ENCODE measurements at places on chromosomes 5 and 9.

DNA sequence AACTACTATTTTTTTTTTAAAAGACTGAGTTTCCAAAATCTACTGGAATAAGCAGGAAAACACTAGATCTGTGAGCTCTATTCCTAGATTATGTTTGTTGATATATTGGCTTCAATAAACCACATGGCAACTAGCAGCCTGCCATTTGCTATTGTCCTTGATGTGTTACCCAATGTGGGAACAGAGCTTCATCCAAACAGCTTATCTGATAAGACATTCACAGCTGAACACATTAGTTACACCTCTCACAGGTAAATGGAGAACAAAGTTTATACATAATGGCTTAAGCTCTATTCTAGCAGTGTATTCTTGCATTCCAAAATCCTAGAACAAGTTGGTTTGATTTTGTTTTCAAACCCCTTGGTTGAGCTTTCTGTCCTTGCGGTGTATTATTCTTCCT is 642.1 kb downstream of the TLE1 start:
- DNase-seq: no peak

DNA sequence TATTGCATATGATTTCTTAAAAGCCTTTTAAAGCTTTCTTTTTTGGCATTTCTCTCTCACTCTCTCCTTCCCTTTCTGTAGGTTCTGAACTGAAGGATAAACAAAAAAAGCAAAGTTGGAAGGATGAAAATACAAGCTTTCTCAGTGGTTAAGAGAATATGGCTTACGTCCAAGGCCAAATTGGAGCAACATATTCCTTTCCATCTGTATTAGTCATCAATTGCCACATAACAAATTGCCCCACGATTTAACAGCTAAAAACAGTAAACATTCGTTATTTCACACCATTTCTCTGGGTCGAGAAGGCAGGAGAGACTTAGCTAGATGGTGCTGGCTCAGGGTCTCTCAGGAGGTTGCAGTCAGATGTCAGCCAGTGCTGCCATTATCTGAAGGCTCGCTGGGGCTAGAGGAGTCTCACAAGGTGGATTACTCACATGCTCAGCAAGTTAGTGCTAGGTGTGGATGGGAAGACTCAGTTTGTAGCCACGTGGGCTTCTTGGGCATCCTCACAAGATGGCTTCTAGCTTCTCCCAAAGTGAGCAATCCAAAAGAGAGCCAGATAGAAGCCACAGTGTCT is 2.0 kb upstream of the ROR2 start:
- DNase-seq: no peak

DNA sequence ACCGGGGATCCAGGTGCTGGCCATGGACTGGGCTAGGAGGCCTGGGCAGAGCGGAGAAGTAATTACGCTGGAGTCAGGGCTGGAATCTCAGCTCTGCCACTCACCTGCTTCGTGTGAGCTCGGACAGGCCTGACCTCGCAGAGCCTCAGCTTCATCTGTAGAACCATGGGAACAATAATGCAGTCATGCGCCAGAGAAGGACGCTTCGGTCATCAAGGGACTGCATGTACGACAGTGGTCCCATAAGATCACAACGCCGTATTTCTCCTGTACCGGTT is 145.1 kb downstream of the GAPVD1 start:
- DNase-seq: no peak

GRCh38 chr5:37777432-37778130 is 62.3 kb downstream of the GDNF start:
- no peak for DNase-seq

DNA sequence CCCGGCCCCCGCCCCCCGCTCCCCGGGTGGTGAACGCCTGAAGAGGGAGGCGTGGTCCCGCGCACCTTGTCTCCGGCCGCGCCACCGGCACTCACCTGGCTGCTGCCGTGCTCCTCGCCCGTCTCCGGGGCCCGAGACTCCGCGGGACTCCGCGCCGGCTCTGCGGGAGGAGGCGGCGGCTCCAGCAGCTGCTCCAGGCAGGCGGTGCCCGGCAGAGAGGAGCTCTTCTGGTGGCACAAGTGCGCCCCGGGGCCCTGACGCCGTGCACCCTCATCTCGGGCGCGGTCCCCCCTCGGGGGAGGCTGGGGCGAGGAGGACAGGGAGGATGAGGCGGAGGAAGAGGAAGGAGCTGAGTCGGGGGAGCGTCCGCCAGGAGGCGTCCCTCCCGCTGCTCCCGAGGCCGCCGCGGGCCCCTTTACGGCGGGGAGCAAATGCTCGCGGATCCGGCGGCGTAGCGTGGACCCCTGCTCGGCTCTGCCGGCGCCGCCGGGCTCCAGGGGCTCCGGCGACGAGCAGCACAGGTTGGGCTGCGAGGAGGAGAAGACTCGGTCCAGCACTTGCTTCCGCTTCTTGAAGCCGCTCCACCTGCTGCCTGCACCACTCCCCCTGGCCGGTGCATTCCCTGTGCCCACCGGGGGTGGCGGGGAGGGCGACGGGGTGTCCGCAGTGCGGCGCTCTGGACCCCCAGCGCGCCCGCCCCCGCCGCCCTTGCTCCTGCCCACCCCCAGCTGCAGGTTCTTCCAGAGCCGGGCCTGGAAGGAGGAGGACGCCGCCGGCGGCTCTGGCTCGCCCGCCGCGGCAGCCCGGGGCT is 928 bp downstream of the MCTP1 start:
- DNase-seq: peak; percentile 64

- DNase-seq: no peak
Measured at GRCh38 chr9:116282597-116282996, 129.0 kb downstream of the PAPPA start.

- DNase-seq: no peak
Measured at GRCh38 chr9:70297141-70297540, 38.4 kb downstream of the SMC5 start.

DNA sequence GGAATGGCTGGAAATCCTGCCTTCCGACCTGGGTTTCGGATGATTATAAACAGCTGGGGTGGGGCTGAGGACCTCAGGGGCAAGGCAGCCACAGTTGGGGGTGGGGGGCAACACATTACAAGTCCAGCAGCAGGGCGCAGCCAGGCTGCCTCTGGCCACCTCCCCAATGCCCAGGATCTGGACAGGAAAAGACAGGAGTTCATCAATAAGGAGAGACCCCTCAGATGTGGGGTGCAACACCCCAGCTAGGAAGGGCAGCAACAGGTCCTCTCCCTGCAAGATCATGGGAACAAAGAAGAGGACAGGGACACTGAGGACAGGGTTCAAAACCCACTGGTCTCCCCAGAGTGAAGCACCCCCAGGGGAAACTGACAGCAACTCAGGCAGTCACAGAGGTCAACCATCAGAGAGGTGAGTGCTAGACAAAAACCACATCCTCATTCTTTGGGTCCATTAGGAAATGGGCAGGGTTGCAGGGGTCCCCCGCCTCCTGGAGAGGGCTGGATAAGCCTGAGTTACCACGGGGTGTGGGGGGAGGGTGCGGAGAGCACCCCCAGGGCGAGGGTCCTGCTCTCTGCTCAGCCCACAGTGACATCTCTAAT is 33.5 kb downstream of the SEMA4D start:
- no peak for DNase-seq

DNA sequence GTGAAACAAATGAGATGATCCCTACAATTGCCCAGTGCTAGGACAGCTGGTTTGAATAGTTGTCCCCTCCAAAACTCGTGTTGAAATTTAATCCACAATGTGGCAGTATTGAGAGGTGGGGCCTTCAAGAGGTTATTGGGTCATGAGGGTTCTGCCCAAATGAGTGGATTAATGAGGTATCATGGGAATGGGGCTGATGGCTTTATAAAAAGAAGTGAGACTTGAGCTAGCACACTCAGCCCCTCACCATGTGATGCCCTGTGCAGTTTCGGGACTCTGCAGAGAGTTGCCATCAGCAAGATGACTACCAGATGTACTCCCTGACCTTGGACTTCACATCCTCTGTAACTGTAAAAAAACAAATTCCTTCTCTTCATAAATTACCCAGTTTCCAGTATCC is 33.1 kb downstream of the RANBP6 start:
- no peak for DNase-seq

- DNase-seq: no peak
Measured at GRCh38 chr5:13956471-13956870, 12.0 kb upstream of the DNAH5 start.

DNA sequence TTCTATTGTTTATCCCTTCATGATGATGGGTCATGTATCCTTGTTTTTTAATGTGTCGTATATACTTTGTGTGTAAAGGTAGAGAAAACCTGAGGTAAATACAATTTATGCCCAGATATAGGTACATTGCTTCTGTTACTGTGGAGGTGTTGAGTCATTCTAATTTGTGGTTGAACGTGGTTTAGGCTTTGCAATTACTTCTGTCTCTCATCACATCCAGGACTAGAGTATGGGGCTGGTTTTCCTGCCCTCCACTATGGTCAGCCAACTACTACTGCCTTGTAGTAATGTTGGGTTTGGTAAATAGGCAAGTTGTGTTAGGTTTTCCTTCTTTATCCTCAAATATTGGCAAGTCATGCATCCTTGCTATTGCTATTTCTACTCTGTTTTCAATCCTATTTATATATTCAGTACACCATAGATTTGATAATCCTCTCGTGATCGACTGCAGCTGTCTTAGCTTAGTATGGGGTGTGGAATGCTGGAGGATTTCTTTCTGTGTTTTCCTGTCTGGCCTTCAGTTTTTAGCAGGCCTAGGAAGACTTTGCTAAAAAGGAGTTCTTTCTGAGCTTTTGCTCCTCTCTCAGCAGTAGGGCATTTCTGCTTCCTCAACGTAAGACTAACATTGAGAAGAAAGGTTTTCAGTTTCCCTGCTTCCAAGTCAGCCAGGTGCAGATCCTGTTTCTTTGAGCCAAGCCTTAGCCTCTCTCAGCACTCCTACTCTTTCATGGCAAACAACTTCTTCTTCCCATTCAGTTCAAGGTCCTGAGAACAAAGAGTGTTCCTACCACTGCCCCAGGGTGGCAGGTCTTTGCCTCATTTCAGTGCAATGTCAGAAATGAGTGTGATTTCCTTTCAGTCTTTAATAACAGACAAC is 844.4 kb upstream of the CDH18 start:
- DNase-seq: no peak

DNA sequence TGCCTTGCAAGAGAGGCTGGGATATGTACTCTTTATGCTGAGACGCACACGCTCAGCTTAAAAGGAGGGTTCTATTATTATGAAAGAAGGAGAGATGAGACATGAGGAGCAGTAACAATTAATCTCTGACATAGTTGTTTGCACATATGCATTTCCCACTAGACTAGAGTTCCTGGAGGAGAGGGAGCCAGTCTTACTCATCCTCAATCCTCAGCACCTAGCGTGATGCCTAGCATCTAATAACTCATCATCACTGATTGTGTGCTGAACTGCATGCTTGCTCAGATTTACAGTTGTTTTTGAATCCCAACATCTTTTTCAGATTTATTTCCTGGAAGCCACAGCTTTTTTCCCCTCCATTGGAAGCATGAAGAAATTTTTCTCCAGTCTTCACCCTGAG is 35.5 kb downstream of the GCNT4 start:
- no peak for DNase-seq

DNA sequence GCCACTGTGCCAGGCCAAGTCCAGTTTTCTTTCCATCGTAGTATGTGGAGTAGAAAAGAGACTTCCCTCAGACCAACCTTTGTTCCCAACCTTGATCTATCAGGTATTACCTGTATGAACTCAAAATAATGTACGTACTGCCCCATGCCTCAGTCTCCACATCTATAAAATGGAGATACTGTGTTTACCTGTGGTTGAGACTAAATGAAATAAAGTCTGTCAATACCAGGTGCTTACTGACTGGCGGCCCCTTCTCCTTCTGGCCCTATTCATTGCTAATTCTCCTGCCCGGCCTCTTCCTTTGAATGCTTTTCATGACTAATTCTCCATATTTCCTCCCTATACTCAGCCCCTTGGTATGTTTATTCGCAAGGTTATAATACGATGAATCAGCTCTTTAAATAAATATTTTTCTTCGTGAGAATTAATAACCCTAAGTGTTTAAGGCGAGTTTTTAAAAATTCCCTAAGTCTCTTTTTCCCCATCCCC is 89.6 kb upstream of the BASP1 start:
- no peak for DNase-seq

DNA sequence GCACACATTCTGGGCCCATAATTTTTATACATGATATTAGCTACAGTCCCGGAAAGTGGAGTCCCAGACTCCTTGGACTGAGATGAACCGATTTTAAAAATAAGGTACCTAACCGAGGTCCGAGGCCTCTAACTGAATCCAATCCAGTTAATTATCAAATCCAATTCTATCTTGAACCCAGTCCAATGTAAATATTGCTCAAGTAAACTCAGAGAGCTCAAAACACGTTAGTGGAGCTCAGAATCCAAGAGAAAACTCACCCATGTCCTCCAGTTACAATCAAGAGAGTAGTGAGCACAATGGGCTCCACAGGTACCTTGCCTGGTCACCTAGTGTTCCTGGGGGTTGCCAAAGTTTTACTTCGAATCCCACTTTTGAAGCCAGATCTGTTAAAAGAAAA is 37.9 kb upstream of the DIRAS2 start:
- no peak for DNase-seq

GRCh38 chr9:92887880-92888338 is 10.1 kb upstream of the ZNF484 start:
- DNase-seq: no peak

GRCh38 chr5:33608344-33609041 is 167.7 kb downstream of the TARS1 start:
- DNase-seq: no peak

DNA sequence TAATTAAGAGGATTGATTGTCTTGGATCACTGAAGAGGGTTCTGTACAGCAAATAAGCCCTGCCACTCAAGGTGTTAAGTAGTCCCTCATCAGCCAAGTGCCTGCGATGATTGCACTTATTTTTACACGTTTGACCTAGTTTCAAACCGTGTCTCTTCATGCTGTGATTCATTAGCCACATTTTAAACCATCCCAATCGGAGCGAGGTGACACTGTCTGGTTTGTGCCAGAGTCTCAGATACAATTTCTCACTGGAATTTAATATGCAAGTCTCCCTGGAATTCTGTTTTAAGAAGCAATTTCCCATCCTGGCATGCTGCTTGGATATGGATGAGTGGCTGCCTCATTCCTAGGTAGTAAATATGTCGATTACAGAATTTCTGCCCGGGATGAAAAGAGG is 1.6 kb downstream of the INSYN2B start:
- DNase-seq: no peak

DNA sequence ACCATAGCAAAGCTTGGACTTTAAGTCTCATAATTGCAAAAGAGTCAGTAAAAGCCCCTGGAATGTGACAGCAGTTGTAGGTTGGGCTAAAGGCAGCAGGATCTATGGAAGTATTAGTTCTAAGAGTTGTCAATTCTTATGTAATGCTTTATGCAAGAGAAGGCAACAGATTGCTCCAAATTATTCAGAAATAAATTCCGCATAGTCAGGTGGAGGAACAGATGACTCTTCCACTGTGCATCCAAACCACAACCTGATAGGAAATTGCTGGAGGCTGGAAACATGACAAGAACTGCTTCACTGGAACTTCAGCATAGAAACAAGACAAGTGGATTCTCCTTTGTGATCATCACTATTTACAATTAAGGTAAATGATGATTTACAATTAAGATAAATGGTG is 101.0 kb downstream of the STARD4 start:
- no peak for DNase-seq

DNA sequence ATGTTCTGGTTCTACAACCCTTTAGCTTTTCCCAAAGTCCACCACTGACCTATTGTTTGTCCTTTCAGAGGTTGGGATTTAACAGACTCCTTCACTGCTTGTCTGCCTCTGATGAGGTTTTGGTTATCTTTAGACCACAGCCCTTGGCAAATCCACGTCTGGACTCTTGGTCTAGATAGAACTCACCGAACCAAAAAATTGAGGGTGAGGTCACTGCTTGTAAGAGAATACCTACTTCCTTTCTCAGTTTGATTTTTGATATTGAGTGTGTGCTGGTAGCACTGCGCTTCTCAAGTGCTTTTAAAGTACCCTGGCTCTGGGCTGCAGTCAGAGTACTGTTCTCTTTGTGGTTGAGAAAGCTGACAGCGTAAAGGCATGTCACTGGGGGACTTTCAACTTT is 61.7 kb downstream of the JMY start:
- DNase-seq: no peak

Data from GM13977 (cell line).